ENCODE measurements at places on chromosomes 6 and 20. TPM values are rescaled to one million over a fixed set of nuclear protein-coding genes. Genes with fewer than 3 reads are reported as not detected.

Gene GOPC
- total RNA-seq, result 18.1 TPM

GRCh38 chr6:108969776-108970175, 121.6 kb downstream of the ARMC2 start:
- DNase-seq, result no peak

GRCh38 chr20:8608470-8608869, 460.4 kb upstream of the PLCB4 start:
- no peak for DNase-seq

DNA sequence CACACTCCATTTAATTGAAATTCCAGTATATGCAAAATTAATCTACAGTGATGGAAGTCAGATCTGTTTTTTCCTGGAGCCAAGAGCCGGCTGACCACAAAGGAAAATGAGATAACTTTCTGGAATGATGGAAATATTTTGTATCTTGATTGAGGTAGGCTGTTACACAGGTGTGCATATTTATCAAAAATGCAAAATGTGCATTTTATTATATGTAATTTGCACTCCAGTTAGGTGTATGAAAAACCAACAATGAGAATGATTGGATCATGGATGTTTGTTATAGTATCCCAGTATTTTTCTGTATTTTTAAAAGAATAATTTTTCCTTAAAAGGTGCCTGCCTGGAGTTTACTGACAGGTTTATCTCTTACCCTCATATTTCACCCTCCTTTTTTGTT, 242.0 kb upstream of the JAG1 start:
- DNase-seq, result no peak

- DNase-seq, result no peak
These were observed 49.2 kb downstream of the RPP21 start for GRCh38 chr6:30394139-30394538.

Gene OR12D3
- not detected for total RNA-seq

Measured in Right ventricle myocardium inferior (tissue), 1 donor.